Stimulated activated CD4-positive, alpha-beta T cell treated with anti-CD3 and anti-CD28 coated beads, Interleukin-1b, Interleukin-23, amount 100 ng/mL, for 24 hours (primary cell): ENCODE measurements at places on chromosomes 2 and 18.

GRCh38 chr2:171522052-171522787 is at the start of gene CYBRD1:
Gene CYBRD1, plus strand, starts transcription at chr2:171522474. Its CDS starts 72 bp downstream, at chr2:171522546.
- DNase-seq = no peak

DNA sequence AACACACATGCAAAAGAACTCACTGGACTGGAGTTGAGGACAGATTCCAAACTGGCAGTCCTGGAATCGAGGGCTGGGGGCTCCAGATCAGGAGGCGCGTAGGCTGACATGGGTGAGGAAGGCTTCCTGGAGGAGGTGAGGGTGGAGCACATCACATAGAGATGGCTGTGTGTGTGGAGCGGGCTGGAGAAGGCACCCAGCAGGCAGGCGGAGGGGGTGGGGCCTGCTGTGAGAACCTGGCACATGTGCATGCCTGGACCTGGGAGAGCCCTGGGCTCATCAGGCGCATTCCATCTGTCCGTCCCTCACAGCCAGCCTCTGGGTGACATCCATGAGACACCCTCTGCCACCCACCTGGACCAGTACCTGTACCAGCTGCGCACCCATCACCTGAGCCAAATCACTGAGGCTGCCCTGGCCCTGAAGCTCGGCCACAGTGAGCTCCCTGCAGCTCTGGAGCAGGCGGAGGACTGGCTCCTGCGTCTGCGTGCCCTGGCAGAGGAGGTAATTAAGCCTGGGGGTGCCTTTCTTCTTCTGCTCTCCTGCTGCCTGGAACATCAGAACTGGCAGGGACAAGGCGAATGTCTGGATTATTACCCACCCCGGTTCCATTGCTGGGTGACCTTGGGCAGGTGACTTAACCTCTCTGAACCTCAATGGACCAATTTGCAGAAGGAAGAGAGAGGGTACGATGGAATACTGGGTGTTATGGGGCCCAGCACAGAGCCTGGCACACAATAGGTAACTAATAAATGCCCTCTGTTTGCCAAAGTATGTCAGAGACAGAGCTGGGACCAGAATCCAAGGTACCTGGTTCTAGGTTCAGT is 108.3 kb downstream of the DYSF start:
- no peak for DNase-seq

DNA sequence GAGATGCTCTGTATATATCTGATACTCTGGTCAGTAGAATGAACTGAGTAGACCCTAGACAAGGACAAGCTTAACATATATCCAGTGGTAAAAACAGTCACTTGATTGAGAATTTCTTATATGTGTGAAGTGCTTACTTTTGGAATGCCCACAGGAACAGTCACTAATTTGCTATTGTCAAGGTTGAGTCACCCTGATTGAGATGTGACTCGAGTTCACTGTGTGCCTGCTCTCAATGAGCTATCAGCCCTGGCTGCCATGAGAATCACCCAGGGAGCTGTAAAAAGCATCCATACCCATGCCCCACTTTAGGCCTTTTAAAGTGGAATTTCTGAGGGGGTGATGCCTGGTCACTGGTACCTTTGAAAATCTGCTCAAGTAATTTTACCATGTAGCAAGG is 283.7 kb downstream of the SUCLG1 start:
- DNase-seq = no peak

GRCh38 chr2:107313316-107313715 is 427.3 kb upstream of the ST6GAL2 start:
- no peak for DNase-seq

DNA sequence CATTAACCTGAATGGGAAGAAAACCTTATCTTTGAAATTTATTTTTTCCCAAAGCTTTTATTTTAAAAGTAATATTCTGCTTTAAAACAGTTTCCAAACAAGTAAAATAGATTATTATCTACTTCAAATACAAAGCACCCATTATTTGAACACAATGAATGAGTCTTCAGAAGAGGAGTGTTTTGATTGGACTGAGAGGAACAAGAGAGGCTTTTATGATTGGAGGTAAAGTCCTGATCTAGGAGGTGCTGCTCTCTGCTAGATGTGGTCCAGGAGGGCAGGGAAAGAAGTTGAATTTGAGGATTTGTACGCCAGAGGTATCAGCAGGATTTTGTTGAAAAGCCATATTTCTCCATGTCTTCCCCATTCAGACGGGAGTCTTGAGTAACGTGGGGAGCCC is 900.7 kb downstream of the SOCS6 start:
- no peak for DNase-seq

DNA sequence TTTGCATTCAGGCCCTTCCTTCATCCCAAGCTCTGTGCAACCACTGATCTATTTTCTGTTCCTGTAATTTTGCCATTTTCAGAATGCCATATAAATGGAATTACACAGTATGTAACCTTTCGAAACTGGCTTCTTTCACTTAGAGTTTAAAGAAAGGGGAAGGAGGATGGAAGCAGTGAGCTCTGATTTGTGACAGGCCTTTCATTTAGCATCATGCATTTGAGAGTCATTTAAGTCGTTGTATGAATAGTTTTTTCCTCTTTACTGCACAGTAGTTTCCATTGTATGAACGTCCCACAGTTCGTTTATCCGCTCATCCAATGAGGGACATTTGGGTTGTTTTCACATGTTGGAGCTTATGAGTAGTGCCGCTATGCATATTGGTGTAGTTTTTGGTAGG is 67.0 kb downstream of the LBH start:
- DNase-seq = no peak

- no peak for DNase-seq
Observed at GRCh38 chr2:122805346-122805745, 1049.9 kb downstream of the TSN start.

DNA sequence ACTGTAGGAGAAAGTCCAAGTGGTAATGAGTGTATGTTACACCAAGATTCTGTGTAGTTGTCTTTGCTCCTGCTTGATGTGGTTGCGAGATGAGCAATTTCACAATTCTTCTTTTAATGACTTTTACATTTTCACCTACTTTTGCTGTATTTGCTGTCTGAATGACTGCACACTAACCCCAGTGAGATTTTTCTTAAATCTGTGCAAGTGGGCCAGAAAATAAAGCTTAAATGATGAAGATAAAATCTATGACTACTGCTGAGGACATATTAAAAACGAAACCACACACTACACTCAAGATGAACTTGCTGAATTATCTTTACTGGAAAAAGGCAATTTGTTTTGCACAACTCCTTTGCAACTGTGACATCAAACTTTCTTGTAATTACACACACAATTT is 4.1 kb downstream of the LDAH start:
- no peak for DNase-seq

GRCh38 chr2:231489990-231490389 is 25.7 kb upstream of the NCL start:
- DNase-seq = peak; percentile 12

DNA sequence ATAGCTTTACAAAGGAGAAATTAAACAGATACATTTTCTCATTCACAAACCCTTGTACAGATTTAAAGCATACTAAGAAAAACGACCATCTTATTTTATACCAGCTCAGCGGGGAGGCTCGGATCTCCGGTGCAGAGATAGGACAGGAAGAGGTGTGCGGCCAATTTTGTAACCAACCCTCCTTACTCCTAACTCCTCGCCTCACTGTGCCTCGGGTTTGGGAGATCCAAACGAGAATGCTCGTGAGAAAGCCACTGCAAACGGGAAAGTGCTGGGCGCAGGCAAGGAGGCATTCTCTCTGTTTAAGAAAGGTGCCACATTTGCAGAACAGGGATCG is 1.2 kb downstream of the KDSR start:
- DNase-seq = no peak

DNA sequence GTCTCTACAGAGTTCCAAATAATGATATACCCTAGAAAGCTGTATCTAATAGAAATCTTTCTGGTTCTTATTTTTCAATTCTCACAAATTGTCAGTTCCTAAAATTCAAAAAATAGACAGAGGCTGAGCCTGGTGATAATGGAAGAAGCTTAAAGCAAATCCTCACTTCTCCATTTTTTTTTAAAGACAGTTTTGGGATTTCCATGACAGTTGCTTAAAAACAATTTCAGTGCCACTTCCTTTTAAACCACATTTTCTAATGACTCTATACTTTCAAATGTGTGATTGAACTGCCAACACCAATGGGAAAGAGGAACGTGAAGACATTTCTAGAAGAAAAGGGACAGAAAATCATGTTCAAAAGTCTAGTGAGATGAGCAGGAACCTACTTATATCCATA is 4.0 kb downstream of the GKN2 start:
- no peak for DNase-seq

DNA sequence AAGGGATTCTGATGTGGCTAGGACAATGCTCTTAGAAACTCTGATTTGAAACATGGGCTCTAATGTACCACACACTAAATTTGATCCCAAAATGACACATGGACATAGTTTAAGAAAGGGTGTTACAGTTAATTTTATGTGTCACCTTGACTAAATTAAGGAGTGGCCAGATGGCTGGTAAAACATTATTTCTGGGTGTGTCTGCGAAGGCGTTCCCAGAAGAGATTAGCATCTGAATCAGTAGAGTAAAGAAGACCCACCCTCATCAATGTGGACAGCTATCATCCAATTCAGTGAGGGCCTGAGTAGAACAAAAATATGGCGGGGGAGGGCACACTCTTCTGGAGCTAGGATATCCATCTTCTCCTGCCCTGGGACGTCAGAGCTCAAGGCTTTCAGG is 283.1 kb upstream of the CHAC2 start:
- DNase-seq = no peak

DNA sequence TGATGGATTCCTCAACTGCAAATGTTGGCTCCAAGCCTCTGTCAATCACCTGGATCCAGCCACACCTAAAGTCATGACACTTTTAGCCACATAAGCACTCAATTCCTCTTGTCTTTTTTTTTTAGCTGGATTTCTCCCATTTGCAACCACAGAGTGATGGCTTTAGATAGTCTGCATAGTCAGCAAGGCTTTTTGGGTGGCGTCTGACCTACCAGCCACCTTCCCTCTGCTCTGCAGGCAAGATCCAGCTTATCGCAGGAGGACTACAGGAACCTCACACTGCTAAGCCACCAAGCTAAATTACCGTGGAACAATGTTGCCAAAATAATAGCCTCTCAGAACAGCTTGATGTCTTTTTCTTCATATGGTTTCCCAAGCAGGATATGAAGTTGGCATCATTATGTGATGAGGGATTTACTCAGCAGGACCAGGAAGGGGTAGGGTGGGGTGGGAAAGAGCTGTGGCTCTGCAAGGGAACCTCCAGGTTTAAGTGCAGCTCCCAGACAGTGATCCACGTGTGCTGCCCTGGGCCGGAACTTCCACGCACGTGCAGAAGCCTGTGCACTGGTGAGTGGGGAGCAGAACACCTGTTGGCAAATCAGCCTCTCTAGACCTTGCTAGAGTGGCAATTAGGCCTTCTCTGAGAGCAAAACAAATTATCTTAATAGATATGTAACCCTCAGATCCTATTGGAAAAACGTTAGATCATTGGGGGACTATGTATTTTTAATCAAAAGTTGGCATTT is 170.6 kb upstream of the NCK2 start:
- DNase-seq = no peak

- DNase-seq = no peak
Observed at GRCh38 chr2:21916934-21917522, 793.3 kb downstream of the TDRD15 start.

DNA sequence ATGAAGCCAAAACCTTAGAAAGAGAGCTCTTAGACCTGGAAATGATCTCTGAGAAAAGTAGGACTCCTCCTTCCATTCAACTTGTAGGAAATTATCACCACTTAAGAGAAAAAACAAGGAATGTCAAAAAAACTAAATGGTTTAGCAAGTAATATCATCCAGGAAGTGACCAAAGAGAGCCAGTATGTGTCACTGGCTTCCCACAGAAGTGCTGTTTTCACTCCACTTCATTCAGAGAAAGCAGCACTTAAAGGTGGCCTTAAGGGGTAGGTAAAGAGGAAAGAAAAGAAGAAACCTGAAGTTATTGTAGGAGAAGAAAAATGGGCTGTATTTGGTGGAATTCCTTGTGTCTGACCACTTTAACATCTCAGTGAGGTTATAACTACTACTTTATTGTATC is 414.4 kb upstream of the ETAA1 start:
- no peak for DNase-seq

DNA sequence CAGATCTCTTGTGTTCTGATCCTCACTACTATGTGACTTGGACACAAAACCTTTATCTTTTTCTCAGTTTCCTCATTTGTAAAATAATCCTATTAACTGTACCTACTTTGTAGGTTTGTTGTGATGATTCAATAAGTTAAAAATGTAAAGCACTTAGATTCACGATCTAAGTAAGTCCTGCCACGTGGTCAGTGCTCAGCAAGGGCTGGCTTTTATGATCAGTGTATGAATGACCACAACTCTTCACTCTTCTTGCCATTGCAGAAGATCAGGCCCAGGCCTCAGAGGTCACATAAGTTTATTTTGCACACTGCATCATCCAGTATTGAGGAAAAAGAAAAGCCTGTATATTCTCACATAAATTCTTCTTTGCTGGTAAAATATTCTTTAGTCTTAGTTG is 1192.5 kb upstream of the ACVR2A start:
- no peak for DNase-seq

DNA sequence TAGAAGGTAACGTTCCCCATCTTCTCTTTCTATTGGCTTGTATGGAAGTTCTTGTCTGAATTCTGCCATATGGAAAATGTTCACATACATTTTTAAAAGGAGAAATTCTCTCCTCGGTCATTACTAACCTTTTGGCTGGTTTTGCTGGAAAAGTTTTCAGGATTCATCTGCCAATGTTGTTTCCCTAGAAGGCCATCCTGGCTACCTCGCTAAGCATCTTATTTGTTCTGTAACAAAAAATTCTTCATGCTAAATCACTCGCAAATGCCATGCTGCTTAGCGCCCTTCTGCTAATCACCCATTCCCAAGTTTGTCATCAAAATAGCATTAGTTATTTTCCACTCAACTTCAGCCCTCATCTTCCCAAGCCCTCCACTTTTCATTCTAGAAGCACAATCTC is 262.0 kb downstream of the SLC8A1 start:
- no peak for DNase-seq

- DNase-seq = no peak
Observed at GRCh38 chr2:223954401-223954800, 2.9 kb upstream of the MRPL44 start.

- peak; percentile 20 for DNase-seq
Observed at GRCh38 chr2:134919341-134920210, 954 bp downstream of the CCNT2 start.

DNA sequence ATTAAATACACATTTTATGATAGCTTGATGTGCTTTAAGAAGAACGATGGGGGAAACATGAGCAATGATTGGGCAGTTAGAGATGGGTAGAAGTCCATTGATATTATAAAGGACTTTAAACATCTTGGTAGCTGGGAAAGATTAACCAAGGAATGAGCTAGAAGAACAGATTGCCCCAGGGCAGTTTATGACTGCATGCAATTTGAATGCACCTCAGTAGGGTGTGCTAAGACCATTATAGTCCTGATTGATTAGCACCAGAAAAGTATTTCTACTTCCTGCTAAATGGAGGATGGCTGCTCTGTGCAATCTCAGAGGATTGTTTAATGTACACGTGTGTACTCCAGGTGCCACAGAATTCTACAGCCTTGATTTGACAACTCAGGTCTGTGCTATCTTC is 641.9 kb downstream of the CNTNAP5 start:
- DNase-seq = no peak

GRCh38 chr2:184589261-184589660 is 9.1 kb upstream of the ZNF804A start:
- no peak for DNase-seq
